ENCODE measurements at places on chromosomes 16 and 17.

- no peak for DNase-seq
These were observed 9.9 kb downstream of the CYGB start for GRCh38 chr17:76527430-76528111.

- DNase-seq = no peak
These were observed 308.9 kb upstream of the MON1B start for GRCh38 chr16:76882105-76882504.

- DNase-seq = no peak
These were observed 119.0 kb downstream of the SNX29 start for GRCh38 chr16:12095275-12096156.

DNA sequence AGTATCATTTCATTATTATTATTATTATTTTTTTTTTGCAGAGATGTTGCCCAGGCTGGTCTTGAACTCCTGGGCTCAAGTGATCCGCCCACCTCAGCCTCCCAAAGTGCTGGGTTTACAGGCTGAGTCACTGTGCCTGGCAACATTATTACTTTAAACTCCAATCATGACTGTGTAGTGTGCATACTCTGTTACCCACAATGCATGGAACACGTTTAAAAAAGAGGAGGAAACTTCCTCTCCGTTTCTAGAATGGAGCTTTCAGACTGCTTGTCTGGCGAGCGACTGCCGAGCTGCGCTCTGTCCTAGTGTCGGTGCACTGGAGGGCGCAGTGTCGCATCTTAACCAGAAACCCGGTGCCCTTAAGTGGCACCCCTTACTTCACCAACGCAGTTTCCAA, 22.1 kb upstream of the FASN start:
- no peak for DNase-seq

DNA sequence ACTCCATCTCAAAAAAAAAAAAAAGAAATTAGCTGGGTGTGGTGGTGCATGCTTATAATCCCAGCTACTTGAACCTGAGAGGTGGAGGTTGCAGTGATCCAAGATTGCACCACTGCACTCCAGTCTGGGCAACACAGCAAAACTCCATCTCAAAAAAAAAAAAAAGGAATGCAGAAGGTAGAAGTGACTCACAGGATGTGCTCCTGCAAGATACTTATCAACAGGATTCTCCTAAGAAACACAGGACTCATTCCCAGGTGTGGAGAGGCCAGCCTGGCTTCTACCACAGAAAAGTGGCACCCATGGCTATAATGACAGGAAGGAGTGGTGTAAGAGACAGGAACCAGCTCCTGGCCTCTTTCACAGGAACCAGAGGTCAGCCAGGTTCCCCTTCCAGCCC, 13.8 kb downstream of the ELMO3 start:
- no peak for DNase-seq

DNA sequence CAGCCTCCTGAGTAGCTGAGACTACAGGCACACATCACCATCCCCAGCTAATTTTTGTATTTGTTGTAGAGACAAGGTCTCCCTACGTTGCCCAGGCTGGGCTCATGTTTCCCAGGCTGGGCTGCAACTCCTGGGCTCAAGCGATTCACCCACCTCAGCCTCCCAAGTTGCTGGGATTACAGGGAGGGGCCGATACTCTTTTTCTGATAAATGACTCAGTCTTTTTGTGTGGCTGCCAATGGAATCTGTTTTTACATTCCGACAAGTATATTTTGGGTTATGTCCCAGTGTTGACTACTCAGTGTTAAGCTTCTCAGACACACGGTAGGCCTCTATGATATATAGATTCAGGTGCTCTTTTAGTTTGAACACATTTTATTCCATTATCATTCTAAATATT, 58.1 kb downstream of the SLFN11 start:
- no peak for DNase-seq

DNA sequence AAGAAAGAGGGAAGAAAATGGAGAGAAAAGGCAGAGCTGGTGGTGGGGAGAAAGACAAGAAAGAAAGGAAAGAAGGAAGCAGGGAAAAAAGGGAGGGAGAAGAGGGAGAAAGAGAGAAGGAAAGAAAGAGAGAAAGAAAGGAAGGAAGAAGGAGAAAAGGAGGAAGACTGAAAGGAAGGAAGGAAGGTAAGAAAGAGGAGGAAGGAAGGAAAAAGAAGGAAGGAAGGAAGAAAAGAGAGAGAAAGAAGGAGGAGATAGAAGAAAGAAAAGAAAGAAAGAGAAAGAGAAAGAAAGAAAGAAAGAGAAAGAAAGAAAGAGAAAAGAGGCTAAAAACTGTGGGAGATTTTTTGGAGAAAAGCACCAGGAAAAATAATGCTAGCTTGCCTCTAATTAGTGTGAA, 561.4 kb upstream of the GOT2 start:
- no peak for DNase-seq

DNA sequence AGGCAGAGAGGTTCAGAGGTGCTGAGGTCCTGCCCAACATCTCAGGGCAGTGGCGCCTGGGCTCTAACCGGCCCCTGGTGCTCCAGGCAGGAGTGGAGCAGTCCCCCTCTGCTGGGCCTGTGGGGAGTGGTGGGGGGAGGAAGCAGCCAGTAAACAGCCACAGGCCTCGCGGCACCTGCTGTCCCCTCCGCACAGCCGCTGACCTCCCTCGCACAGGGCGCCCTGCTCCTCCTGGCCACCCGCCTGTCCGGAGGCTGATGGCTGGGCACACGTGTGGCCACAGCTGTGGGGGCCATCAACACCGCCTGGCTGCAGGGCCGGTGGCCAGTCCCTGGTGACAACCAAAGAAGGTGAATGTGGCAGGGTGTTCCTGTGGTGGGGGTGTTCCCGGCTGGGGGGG, 36.8 kb upstream of the PABPN1L start:
- no peak for DNase-seq

GRCh38 chr16:15672514-15673167, 22.6 kb downstream of the NDE1 start:
- no peak for DNase-seq

GRCh38 chr17:14942526-14943190, 322.5 kb downstream of the PMP22 start:
- no peak for DNase-seq

DNA sequence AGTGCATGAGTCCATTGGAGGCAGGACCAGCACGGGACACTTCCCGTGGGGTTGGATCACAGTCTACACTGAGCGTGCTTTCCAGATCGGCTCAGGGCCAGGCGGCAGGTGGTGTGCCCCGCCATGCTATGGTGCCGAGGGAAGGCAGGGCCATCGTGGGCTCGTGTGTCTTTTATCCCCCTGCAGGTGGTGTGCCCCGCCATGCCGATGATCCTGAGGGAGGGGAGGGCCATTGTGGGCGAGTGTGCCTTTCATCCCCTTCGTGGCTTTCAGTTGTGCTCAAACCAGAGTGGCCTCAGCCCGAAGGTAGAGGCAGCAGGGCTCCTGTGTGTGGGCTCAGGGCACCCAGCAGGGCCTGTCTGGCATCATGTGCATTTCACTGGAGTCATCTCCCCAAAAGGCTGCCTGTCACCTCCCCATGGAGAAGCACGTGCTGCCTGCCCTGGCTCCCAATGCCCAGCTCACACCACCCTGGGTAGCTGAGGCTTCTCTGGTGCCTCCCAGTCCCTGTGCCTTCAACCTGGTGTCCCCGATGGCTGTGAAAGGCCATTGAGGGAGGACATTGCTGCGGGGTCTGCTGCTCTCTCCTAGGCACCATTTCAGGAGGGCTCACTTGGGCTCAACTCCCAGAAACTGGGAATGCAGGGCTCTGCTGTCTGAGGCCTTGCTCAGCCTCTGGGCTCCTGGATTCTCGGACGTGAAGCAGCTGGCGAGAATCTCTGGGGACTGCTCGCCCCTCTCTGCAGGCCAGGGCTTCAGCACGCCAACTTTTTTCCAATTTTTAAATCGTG, 207.6 kb downstream of the NPIPB11 start:
- DNase-seq = no peak

DNA sequence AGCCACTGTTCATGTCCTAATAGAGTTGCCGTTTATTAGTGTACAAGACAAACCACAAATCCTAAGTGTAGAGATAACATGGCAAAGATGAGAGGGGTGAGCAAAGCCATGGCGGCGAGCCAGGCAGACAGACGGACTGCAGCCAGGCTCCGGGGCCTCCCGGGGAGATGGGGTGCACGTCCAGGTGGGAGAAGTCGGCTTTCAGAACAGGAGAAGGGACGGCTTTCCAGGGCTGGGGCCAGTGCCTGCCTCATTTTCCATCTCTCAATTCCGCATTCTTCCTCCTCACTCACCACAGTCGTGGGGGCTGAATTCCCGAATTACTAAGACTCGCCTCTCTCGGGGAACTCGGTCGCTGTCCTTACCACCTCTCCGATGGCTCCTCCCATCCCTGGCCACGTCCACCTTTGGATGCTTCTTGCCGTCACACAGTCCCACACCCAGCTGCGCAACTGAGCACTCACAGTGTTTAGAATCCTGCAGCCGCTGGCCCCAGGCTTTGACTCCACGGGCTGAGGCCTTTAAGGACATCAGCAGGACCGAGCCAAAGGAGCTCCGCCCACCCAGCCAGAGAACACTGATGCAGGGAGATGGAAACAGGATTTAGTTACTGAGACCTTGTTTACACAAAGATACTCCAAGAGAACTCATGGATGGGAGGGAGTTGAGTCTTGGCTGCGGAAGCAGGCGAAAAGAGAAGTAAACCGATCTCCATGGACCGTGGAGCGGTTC, 59.7 kb downstream of the RNF112 start:
- no peak for DNase-seq

DNA sequence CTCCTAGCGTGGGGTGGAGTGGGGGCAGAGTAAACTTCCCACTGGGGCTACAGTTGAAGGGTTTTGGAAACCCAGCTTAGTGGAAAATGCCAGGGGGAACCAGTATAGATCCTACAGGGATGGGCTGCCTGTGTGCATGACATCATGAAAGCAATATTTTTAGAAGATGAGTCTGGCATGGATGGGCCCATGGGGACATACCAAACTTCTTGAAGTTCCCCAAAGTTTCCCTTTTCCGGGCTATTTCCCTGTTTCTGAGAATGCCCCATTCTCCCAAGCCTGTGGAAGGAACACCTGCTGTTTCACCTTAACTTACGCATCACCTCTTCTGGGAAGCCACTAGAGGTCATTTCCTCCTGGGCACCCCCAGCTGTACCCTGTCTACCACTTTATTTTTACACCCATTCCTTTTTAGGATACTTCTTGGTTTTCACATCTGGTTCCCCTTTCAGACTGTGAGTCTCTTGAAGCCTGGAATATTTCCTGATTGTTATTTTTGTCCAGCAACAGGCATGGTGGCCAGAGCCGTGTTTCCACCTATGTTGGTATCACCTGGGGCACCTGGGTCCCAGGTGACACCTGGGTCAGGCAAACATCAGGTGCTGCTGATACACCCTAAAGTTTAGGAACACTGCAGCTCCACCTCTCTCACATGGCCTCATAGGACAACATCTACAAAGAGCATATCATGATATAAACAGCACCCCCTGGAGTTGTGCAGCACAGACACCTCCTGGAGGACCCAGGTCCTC, 9.8 kb downstream of the SOCS3 start:
- DNase-seq = no peak

DNA sequence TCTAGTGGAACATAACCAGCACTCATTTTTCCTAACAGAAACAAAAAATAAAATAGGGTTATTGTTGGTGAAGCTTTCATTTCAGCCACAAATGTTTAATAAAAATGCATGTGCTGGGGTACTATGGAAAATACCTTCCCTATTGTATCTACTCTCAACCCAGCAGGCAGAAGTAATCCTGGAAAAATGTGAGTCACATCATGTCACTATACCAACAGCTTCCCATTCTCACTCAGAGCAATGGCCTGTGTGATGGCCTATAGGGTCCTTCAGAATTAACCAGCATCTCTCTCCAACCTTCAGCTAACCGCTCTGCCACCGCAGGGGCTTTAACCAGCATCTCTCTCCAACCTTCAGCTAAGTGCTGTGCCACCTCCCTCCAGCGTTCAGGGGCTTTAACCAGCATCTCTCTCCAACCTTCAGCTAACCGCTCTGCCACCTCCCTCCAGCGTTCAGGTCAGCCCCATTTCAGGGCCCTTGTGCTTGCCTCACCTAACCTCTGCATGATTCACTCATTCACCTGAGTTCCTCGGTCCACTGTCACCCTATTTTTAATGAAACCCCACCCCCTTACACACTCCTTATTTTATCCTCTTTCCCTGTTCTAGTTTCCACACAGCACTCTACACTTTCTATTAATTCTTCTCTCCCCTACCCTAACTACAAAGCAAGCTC, 34.0 kb downstream of the UBE2G1 start:
- DNase-seq = no peak

DNA sequence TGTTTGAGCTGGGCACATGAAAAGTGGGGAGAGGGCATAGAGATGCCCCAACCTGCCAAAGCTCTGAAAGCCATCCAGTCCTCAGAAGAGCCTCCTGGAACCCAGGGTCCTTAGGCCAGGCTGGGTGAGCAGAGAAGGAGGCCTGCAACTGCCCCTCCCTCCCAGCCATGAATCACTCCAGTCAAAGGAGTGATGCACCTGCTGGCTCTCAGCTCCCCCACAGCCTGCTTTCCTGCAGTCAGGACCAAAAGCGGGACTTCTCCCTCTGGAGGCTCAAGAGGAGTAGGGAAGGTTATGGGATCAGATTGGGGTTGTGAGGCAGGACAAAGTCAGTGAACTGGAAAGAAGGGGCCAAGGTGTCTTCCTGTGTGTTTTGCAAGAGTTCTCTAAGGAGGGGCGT, 145.6 kb downstream of the TMEM132E start:
- DNase-seq = no peak

DNA sequence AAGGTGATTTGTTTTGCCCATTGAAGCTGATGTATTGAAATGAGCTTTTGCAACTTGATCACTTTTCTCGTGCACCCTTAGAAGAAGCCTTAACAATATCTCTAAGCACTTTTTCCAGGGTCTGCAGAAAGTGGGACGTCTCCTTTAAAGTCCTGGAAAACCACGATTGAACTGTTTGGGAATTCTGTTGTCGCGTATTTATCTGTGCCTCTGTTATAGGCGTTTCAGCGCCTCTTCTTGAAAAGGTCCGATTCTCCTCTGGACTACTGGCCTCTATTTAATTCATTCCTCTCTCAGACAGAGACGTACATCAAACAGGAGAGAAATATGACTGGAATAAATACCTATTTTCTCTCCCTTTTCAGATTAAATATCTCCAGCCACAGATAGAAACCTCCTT, 262.4 kb upstream of the PSMD7 start:
- DNase-seq = no peak

DNA sequence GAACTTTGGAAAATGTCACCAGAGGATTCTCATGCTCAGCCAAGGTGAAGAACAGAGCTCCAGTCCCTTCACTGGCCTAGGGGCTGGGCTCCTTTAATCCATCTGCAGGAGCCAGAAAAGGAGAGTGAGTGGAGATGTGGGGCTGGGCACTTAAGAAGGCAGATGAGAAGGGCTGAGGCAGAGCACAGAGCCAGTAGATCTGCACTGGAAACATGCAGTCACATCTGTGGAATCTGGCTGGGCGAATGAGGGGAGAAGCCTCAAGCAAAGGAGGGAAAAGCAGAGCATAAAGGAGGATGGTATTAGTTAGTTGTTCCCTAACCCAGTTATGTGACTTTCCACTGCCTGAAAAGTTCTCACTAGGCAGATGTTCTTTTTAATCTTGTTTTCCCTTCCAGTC, 50.4 kb upstream of the BCAR1 start:
- DNase-seq = no peak

Data from Panc1 (cell line).